ENCODE measurements at places on chromosomes 12 and 14.
A peak's percentile ranks its signal among the peaks of the same experiment; 100 is the strongest.

GRCh38 chr12:5748027-5748426, 197.0 kb downstream of the ANO2 start:
- no peak for DNase-seq

- peak; percentile 18 for DNase-seq
Observed at GRCh38 chr14:32635061-32635719, 303.5 kb upstream of the NPAS3 start.

GRCh38 chr12:68446384-68446783, 114.2 kb upstream of the MDM1 start:
- no peak for DNase-seq

DNA sequence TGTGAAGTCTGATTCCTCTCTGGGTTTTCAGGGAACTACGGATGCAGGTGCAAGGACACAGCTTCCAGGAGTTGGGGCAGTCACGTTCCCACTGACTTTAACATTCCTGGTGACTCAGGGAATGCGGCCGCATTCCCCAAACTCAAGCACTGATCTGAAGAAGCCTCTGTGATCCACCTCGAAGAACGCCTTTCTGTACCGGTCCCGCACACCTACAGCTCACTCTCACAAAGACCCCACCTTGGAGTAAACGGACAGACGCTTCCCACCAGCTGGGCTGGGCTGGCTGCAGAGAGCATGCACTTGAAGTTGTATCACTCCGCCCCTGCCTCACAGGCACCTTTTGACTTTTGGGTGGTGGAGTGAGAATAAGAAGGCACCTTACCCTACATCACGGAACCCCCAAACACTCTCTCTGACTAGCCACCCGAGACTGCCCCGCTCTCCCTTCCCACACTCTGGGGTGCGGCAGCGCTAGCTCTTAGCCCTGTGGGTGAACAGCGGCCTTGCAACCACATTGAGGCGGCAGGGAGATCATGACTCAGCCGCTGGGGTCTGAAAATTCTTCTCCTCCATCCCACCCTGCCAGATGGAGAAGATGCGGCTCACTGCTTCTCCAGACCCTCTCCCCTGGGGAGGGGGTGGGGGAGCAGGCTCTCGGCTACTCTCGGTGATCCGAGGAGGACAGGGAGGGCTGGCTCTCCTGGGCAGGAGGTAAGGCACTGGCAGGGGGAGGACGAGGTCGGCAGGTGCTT, 23.7 kb upstream of the HDAC7 start:
- DNase-seq: no peak

DNA sequence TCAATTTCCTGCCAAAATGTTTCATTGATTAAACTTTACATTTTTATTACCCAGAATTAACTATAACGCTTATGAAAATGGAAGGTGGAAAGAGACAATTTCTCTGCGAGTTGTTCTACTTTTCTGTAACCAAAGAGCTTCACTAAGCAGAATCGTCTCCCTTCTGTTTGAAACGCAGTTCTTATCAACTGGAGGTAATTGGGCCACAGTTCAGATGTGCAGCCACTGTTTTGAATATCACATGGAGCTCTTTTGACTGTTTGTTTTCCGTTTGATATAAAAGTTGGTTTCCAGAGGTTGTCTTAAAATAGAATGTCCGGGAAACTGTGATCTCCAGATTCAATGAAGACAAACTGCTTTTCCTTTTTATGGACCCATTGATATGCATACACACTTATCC, 183.3 kb upstream of the SEL1L start:
- no peak for DNase-seq

DNA sequence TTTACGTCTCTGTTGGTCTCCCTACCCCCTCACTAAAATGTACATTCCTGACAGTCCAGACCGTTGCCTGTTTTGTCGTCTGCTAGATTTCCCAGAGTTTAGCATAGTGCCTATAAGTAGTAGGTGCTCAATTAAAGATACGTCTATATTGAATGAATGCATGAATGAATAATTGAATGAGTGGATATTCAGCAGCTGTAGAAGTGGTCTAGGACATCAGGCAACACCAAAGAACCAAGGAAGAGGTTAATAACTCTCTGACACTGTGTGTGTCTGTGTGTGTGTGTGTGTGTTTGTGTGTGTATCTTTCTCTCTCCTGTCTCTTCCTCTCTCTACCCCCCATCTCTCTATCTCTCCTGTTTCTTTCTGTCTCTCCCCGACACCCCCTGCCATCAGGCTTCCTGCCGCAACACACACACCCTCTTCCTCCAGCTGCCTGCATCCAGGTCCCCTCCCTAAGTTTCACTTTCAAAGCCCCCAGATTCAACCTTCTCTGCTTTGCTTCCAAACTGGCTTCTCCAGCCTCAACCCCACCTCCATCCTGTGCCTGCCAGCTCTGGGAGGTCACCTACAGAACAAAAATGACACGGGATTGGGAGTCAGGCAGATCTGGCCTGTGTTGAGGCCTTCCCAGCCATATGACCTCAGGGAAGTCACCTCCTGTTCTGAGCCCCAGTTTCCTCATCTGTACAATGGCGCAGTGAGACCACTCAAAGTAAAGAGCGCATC, 119.9 kb upstream of the NCOR2 start:
- no peak for DNase-seq

- DNase-seq: no peak
Observed at GRCh38 chr12:81094718-81095360, 17.0 kb downstream of the ACSS3 start.

DNA sequence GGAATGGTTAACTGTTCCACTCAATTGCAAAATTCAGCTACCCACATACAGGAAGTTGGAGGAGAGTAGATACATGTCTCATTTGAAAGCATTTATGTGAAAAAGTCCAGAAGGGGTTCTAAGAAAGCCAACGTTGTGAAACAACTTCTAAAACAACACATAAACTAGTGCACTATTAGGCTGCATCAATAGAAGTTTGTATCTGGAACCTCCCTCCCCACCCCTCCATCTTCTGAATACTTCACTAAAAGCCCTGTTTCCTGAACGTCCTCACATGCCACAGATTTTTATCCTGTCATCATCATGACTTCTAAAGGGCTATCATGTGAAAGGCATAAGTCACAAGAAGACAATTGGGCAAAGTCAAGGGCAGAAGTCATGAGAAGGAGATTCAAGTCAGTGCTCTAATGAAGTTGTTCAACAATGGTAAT, 5.5 kb downstream of the KRT79 start:
- DNase-seq: no peak

DNA sequence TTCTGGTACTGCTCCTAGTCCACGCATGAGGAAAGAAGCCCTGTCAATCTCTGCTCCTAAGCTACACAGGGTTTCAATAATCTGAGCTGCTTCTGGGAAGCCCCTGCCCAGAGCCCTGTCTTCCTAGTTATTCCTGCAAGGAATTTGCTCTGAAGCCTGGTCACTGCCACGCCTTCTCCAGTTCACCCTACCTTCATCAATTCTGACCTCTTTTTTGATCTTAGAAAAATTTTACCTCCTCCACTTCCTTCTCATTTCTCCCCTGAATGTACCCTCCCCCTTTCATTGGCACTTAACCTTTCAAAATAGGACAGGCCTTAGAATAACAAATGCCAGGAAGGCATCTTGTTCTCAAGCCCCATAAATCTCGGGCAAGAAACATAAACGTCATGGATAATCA, 14.9 kb upstream of the LRRK2 start:
- no peak for DNase-seq

GRCh38 chr14:85024931-85025330, 505.0 kb upstream of the FLRT2 start:
- DNase-seq: no peak
